CD4-positive, alpha-beta T cell treated with Interleukin-1 beta for 1 hour (primary cell): ENCODE measurements at places on chromosomes 16 and 17.

- DNase-seq, result no peak
Observed at GRCh38 chr17:5605452-5605851, 21.1 kb upstream of the NLRP1 start.

DNA sequence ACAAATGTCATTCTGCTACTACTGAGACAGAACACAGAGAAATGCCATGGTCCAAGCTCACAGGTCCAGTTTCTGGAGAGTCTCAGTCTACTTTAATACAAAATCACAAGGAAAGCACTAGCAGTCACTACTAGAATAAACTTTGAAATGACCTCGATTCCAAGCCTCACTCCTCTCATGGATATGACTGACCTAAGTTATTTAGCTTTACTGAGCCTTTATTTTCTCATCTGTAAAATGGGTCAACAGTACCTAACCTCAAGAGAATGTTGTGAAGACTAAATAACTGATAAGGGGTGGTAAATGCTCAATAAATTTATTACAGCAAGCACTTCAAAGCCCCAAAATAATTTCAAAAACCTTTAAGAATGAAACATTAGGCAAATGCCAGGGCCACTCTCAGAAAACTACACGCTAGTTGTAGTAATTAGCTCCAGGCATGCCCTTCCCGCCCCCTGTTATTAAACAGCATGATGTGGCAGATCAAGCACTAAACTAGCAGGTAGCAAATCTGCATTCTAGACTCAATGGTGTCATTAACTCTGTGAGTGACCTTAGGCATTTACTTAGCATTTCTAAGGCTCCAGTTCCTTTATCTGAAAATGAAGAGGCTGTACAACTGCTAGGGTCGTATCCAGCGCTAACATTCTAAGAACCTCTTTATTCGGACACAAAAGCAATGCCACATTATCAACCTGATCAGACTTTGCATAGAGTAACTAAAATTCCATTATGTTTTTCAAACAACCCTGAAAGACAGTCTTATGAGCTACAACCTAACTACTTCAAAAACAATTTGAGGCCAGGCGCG lies 8.4 kb downstream of the GSPT1 start:
- no peak for DNase-seq

- no peak for DNase-seq
Observed at GRCh38 chr17:28033972-28034714, 8.3 kb upstream of the NLK start.

DNA sequence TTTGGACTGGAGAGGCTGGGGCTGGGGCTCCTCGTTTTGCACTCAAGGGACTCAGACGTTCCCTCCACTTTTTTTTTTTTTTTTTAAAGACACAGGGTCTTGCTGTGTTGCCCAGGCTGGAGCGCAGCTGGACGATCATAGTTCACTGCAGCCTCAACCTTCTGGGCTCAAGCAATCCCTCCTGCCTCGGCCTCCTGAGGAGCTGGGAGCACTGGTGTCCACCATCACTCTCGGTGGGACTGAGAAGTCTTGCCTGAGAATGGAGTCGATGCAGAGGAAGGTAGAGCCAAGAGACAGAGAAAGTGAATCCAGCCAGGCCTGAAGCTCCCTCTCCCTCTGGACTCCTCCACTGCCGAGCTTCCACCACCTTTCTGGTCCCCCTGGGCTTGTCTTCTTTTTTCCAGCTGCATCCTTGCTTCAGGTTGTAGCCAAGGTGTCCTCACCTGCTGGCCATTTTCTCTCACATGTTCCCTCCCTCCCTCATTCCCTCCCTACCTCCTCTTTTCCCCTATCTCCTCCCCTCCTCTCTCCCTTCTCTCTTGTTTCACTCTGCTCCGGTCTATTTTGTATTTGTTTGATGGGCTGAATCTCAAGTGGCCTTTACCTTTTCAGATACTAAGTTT lies 233.8 kb downstream of the SNX29 start:
- DNase-seq, result no peak

DNA sequence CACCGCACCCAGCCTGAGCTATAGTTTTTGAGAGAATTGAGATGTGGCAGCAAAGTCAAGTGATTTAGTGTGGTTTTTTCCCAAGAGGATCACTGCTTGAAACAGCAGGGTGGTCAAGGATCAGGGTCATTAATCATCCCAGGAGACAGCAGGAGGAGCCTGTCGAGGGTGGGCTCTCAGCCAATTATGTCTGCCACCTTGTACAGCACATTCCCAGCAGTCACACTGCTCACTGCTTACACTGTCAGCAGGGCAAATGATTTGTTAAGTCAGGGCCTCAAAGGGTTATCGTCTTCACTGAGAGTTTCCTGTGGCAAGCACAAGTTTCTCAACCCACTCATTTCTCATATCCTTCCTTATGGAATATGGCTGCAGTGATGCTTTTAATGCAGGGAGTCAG lies 13.2 kb downstream of the B3GNT9 start:
- DNase-seq, result no peak

- DNase-seq, result no peak
Observed at GRCh38 chr17:73232587-73233373, 28.9 kb downstream of the CPSF4L start.

- no peak for DNase-seq
Observed at GRCh38 chr17:20157001-20157310, 147.8 kb downstream of the SPECC1 start.

- DNase-seq, result no peak
Observed at GRCh38 chr17:71769850-71770249, 351.0 kb upstream of the SOX9 start.

GRCh38 chr17:15957608-15958307 lies 12.8 kb downstream of the ADORA2B start:
- DNase-seq, result no peak

- no peak for DNase-seq
Observed at GRCh38 chr17:7218758-7219157, 878 bp downstream of the DLG4 start.

DNA sequence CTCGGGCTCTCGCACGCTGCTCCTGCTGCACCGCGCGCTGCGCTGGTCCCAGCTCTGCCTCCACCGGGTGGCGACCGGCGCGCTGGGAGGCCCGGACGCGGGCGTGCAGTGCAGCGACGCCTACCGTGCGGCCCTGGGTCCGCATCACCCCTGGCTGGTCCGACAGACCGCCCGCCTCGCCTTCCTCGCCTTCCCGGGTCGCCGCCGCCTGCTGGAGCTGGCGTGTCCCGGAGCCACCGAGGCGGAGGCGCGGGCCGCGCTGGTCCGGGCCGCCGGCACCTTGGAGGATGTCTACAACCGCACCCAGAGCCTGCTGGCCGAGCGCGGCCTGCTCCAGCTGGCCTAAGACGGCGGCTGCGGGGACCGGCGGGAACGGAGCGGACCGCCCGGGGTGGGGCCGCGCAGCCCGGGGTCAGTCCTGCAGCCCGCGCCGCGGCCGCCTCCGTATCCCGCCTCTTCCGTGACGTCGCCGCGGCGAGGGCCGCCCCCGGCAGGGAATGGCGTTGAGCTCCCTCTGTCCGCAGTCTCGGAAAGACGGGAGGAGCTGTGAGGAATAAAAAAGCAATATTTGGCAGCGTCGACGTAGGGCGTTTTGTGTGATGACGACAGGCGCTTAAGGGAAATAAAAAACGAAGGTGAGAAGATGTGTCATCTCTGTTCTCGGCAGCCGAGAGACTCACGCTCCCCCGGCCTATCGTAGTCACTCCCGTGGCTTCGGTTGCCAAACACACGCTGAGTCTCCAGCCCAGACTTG lies 1.4 kb downstream of the GLTPD2 start:
- peak; percentile 83 for DNase-seq

- DNase-seq, result no peak
Observed at GRCh38 chr17:17742133-17742621, 60.9 kb downstream of the RAI1 start.
